ENCODE measurements at places on chromosomes 6 and 20.

- DNase-seq: no peak
These were observed 150.9 kb downstream of the MAFB start for GRCh38 chr20:40538131-40538530.

DNA sequence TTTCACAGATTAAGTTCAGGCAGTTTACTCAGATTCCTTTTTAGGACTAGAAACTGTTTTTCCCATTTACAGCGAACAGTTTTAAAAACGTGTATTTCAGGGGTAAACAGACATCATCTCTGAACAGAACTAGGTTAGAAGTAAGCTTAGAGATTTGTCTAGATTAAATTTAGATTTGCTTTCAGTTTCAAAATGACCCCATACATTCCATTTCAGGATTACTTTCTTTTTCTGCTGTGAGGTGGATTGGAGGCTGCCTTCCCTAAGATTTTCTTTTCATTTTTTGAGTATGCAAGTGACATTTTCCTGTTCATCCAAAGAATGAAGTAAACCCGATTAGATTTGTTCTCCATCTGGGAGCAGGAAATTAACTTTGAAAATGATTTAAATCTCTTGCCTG lies 747.2 kb downstream of the KHDRBS2 start:
- DNase-seq: no peak

DNA sequence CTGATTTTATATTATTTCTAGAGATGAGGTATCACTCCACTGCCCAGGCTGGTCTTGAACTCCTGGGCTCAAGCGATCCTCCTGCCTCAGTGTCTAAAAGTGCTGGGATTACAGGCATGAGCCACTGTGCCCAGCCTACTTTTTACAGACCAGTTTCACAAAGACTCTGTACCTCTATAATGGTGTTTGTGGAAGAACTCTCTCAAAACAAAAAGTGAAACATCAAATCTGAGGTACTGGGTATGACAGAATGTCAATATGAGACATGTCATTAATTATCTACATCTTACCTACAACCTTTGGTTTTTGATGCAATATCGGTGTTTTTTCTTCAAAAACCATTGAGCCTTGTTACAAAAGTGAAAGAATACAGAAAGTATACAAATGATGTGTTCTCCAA lies 49.4 kb upstream of the MCM9 start:
- DNase-seq: no peak

- DNase-seq: no peak
These were observed 84.7 kb downstream of the RFPL4B start for GRCh38 chr6:112431803-112432202.

DNA sequence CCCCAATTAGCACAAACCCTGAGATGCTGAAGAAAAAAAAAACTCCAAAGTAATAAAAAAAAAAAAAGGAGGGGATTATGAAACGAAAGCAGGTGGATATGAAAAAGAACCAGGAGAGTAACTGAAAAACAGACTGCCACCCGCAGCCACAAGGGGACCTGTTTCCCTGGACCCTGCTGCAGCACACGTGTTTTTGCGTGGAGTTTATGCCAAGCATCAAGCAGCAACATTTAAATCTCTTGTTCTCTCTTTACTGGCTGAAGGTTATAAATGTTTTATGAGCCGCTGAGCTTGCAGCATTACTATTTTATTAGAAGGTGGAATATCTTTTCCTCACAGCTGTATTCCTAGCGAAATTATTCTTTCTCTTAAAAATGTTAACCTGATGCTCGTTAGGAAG lies 131.6 kb upstream of the OLIG3 start:
- DNase-seq: no peak

GRCh38 chr6:150271172-150271500 lies 97.7 kb upstream of the IYD start:
- no peak for DNase-seq

DNA sequence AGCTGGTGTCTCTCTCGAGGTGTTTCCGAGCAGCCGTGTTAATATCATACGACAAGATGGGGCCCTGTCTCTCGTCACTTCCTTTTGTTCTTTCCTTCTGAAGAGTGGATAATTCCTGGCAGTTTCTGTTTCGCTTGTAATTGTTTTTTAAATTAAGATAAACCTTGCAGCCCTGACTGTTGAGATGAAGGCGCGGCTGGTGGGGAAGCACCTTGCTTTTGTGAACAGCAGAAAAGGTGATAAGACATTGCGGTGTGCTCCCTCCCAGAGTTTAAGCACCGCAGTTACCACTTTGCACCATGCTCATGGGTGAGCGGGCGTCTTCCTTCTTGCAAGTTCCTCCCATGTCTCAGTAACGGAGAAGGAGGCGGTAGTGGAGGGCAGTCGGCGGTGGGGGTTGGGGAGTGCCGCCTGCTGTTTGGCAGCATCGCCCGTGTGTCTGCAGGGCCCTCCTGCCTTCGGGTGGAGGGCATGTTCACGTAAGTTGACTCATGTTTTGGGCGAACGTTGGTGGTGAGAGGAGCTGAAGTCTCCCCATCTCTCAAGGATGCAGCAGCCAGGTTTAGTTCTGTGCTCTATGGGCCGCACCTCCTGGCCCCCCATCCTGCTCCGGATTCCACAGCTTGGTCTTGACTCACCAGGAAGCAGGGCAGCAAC lies 345.9 kb downstream of the TAF4 start:
- peak; percentile 77 for DNase-seq

GRCh38 chr20:46251211-46251673 lies 57.1 kb downstream of the CDH22 start:
- DNase-seq: no peak

GRCh38 chr6:160500639-160501038 lies 152.5 kb downstream of the SLC22A3 start:
- DNase-seq: no peak

- DNase-seq: no peak
These were observed 549 bp upstream of the CSE1L start for GRCh38 chr20:49045440-49046086.

- DNase-seq: no peak
These were observed 18.1 kb upstream of the OSER1 start for GRCh38 chr20:44228465-44229258.

- no peak for DNase-seq
These were observed 179.7 kb upstream of the SCGN start for GRCh38 chr6:25472306-25472705.

GRCh38 chr20:58567437-58567836 lies 52.2 kb upstream of the APCDD1L start:
- no peak for DNase-seq

- no peak for DNase-seq
These were observed 246.1 kb downstream of the TFAP2C start for GRCh38 chr20:56875052-56875659.

DNA sequence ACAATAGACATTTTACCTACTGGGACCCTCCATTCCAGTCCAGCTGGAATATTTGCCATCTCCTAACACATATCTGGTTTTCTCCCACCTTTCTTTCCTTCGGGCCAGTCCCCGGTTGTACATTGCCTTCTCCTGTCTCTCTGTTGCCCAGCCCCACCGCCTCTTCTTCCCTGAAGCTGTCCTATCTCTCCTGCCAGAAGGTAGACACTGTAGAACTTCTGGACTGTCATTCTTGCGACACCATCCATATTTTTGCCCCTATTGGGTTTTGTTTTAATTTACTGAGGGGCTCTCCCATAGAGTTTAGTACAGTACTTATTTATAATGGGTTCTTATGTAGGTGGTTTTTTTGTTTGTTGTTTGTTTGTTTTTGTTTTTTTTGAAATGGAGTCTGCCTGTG lies 4.9 kb downstream of the PTK7 start:
- DNase-seq: no peak

DNA sequence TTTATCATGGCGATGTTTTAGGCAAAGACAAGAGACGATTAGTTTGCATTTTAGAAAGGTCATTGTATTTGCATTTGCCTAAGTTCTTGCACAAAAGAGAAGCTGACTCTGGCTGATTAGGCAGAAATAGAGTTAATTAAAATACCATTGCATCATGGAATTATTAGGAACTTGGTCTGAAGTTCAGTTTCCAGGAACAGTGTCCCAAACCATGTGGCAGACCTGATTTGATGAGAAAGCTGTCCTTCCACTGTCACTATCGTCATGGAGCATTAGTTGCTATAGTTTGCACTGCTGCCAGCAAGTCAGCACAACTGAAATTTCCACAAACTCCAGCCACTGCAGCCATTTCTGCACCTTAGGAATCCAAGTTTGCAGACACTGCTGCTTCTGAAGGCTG lies 24.3 kb upstream of the MCUR1 start:
- no peak for DNase-seq

Measured in immature natural killer cell (primary cell).